ENCODE measurements at places on chromosomes 12 and 14.

DNA sequence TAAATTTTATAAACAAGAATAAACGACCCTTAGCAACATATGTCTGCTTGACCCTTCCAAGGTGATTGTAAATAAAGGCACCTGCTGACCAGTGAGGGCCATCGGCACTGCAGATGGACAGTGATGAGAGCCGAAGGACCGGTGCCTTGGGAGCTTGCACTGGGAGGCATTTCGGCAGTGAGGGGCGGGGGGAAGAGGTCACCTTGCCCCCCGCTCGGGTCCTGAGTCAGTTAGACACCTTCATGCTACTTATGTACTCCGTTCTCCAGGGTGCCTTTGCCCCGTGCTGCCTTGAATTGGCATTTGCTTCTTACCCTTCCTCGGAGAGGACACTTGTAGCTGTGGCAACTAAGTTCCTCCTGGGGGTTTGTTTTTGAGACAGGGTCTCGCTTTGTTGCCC, 23.0 kb downstream of the MMAB start:
- no peak for DNase-seq

DNA sequence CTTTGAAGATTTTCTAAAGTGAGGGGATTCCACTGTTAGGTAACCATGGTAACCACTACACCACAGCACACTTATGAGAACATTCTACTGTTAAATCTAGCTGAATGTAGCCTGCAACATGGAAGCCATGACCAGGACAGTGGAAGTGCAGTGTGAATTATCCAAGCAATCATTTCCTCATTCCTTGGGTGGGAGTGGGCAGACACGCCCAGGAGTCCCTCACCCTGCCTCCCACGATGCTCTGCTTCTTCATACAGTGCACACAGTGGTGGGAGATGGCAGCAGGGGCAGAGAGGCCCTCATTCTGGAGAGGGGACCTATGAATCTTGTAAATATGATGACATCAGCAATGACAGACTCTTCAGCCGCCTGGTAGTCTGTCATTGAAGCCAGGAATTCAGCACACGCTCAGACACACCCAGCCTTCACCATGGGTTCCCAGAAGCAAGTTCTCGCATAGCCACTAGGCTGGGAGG, 70.1 kb upstream of the HOXC13 start:
- no peak for DNase-seq

GRCh38 chr14:22668417-22668816, 24.3 kb upstream of the OR6J1 start:
- DNase-seq: peak; percentile 72

DNA sequence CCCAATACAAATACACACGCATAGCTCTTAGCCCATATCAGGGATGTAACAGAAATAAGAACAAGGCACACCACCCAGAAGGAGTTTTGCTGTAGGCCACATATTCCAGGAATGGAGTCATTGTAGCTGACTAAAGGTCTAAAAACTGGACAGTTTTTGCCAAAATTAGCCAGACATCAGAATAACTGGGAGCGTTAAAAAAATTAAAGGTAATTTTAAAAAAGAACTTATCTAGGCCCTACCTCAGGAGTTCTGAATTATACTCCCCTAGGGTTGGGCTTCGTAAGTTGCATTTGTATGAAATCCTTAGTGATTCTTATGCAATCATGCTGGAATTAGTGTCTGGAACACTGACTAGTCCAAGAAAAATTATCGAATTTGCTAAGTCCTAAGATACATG, 987.7 kb downstream of the GALC start:
- no peak for DNase-seq

DNA sequence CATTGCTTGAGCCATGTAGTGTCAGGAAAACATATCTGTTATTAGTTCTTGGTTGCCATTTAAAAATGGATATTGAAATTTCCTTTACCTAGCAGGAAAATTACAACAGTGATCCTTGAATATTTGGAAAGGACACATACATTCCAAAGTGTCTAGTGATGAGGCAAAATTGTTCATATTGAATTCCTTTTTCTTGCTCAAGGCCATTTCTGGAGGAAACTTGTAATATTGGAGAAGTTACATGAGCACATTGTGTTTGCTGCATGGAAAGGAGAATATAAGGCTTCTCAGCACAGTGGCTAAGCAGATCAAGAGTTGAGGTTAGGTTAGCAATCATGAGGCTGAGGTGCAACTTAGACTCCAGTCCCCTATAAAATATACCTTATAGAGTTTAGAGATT, 121.9 kb downstream of the PDE3A start:
- DNase-seq: no peak

- DNase-seq: no peak
These were observed 334.3 kb upstream of the SYT1 start for GRCh38 chr12:78530100-78530765.

DNA sequence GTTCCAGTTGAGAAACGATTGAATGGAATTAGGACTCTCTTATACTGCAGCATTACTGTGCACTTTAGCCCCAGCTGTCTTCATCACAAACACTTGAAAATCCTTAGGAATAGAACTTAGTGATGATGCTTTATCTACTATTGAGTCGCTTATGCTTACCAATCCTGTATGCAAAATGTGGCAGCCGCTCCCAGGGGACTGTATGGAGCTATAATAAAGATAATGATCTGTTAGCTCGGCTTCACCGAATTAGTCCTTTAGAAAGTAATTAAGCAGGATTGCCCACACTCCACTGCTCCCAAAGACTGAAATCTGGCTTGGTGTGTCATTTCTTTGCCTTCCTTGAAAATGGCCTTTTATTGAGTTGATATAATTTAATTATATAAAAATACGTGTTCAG, 10.6 kb downstream of the EML1 start:
- DNase-seq: no peak

GRCh38 chr12:53533471-53533870, 26.2 kb upstream of the NPFF start:
- peak; percentile 51 for DNase-seq

GRCh38 chr14:105367116-105368031, 31.0 kb upstream of the TEX22 start:
- DNase-seq: no peak

GRCh38 chr14:94582851-94583250, 1.6 kb downstream of the SERPINA5 start:
- DNase-seq: no peak

DNA sequence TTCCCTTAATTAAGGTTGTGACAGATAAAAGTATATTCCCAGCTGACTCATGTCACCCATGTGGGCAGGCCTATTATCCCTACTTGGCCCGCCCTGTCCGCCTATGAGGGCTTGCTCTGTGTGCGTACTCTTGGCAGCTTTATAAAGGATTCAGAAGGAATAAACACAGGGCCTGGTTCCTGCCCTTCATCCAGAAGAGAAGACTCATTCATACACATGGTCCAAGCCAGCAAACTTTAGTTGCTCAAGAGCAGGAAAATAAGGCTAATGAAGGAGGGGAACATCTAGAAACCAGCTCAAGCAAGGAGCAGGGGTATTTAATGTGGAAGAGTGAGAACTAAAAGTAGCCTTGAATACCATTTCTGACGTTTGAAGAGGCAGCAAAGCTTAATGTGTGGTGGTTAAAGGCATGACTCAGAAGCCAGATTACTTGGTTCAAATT, 141.9 kb downstream of the CRADD start:
- no peak for DNase-seq

GRCh38 chr14:51333901-51334521, 94.0 kb downstream of the TMX1 start:
- no peak for DNase-seq

- no peak for DNase-seq
These were observed 284.4 kb upstream of the CRY1 start for GRCh38 chr12:107377596-107378385.

- DNase-seq: no peak
These were observed 374.6 kb downstream of the MDGA2 start for GRCh38 chr14:47300796-47301195.

DNA sequence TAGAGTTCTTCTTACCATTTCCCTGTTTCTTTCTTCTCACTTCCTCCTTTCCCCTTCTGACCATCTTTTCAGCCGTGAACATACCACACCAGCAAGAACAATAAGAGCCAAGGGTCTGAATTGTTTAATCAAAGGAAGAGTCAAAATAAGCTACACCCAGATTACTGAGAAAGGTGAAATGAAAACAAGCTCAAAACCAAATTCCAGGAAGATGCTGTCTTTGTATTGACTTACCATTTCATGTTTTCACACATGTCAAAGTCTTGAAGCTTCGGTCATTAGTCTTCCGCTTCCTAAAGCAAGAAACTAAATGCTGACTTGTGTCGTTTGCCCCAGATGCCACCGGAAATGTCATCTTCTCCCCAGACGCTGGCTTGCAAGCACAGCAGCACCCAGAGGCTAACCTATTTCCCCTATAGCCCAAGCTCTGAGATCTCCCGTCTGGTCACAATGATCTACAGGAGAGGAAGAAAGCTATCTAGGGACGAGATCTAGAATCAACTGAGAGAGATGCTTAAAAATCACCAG, 136.5 kb upstream of the AMIGO2 start:
- peak; percentile 62 for DNase-seq

- no peak for DNase-seq
These were observed 86.7 kb upstream of the ESRRB start for GRCh38 chr14:76289276-76289675.

DNA sequence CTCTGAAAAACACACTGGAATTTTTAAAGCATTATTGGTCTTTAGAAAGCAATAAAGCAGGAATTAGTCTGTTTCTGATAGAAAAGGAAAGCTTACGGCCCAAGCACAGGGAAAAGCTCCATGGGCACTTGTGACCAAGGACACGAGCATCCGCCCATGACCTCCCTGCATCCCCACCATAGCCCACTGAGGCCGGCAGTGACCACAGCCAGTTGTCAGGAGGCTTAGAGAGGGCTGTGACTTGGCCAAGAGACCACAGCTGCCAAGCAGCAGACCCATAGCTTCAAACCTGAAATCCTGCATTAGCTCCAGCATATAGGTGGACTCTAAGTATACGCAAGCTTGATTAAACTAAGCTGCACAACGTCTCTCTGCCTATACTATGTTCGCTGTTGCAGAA, 8.9 kb downstream of the SETD3 start:
- no peak for DNase-seq

DNA sequence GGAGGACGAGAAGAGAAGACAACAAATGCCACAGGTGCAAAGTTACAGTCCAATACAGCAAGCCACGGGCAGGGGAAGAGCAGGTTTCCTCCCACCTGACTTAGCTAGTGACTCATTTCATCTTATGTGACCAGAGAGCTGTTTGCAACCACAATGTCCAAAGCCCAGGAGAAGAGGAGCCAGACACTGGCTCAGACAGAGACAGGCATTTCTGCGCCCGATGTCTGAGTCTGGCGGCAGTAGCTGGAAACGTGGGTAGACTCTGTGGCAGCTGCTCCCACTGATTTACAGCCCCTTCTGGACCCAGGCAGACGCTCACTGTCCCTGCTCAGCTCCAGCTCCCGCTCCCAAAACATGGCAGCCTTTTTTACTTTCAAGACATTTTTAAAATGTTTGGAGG, 60.0 kb downstream of the CHGA start:
- DNase-seq: no peak

- DNase-seq: no peak
These were observed 67.6 kb downstream of the POLR3B start for GRCh38 chr12:106425061-106425702.

DNA sequence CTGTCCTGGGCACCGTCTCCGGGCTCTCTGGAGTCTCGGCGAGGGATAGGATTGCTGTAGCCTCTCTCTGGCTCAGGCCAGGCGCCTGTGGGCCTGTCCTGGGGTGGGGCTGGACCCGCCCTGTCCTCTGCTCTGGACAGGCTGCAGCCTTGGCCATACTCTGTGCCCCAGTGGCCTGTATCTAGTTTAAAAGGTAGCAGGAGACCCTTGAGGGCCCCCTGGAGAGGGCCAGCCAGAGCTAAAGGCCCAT, 1.8 kb downstream of the KIF26A start:
- DNase-seq: no peak

- no peak for DNase-seq
These were observed 832 bp upstream of the SYT1 start for GRCh38 chr12:78863482-78864402.

DNA sequence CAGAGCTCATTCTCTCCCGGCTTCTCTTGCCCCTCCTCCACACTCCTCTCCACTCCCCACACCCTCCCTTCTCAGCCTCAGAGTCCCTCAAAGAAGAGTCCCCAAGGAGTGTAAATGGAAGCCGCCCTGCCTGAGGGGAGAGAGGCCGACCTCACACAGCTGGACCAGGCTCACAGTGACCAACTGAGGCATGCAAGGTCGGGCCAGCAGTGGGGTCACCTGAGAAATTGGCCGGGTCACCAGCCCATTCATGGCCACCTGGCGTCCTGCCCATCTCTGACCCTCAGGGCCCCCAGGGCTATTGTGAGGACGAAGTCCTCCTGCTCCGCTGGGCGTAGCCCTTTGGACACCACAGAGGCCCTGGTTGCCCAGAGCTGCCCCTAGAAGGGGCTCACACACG, 49.5 kb upstream of the NUAK1 start:
- DNase-seq: no peak

DNA sequence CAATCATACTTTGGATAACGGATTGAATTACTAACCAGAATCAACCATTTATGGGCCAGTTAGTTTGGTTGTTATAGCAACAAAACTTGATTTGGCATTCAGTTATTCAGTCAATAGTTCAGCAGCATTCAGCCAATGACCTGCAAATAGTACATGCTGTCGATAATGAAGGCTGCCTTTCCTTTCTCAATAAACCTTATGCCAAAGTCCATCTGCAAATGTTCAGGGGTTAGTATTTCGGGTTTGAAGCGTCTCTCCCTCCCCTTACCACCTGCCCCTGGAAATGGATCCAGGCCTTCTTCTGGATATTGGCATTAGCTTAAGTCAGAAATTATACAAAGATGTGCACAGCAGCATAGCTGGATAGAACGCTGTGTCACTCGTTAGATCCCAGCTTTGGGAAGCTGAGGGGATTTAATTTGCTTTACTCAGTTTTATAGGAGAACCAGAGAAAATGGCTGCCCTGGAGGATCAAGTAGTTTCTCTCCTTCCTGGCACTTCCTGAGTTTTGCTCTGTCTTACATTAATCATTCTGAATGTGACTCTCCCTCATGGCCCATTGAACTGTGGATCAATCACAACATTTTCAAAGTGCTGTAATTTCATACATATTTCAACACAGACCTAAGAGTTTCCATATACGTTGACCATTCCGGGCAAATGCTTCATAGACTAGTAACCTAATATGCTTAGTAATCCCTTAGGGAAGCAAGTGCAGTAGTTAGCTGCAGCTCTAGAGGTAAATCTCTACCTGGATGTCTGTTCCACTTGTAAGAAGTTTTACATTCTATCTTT, 46.7 kb upstream of the PTPRR start:
- no peak for DNase-seq

GRCh38 chr12:14356147-14356546, 9.3 kb upstream of the ATF7IP start:
- no peak for DNase-seq

DNA sequence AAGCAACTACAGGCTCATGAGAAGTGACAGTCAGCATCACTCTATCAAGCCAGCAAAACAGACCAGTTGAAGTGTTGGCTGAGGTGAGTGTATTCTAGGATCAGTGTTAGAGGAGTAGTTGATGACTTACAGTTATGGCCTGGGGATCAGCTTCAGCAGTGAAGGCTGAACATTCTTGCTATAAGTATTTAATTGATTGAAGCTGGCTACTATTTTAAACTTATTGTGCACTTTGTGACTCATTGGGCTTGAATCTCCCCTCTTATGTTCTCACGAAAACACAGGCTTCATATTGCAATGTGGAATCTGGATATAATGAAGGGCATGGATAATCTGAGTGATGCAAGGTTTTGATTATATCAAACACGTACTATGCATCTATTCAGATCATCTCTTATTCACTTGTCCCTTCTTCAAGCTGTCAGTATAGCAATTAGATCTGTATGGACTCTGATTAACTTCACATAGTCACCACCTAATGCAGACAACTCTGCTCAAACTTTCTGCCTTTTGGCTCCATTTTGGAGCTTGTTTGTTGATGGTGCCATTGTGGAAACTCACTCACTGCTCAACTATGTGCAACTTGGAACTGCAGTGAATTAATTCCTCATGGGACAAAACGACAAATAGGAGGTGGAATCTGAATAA, 309.2 kb downstream of the SLC16A7 start:
- no peak for DNase-seq

Data from suppressor macrophage treated with lipopolysaccharide for 4 hours (primary cell).